Activated T-cell treated with anti-CD3 and anti-CD28 coated beads, Interleukin-2, amount 50 U/mL, for 72 hours (primary cell): ENCODE measurements at places on chromosomes 2 and 18. TPM values are rescaled to one million over a fixed set of nuclear protein-coding genes. Genes with fewer than 3 reads are reported as not detected.

DNA sequence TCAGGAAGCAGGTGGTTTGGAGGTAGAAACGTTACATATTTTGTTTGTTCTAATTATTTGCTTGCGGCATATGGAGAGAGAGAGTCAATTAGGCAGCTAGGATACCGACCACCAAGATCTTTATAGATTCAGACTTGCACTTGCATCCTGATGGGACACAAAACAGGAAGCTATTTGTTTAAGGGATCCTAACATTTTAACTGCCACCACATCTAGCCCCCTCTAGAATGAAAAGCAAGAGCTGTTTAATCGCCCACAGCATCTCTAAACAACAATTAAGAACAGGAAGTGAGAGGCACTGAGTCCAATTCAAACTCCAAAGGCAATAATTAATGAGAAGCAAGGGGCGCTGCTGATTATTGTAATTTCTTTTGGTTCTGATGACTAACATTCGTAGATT, 182.0 kb upstream of the LINC00305 start:
- no peak for DNase-seq

DNA sequence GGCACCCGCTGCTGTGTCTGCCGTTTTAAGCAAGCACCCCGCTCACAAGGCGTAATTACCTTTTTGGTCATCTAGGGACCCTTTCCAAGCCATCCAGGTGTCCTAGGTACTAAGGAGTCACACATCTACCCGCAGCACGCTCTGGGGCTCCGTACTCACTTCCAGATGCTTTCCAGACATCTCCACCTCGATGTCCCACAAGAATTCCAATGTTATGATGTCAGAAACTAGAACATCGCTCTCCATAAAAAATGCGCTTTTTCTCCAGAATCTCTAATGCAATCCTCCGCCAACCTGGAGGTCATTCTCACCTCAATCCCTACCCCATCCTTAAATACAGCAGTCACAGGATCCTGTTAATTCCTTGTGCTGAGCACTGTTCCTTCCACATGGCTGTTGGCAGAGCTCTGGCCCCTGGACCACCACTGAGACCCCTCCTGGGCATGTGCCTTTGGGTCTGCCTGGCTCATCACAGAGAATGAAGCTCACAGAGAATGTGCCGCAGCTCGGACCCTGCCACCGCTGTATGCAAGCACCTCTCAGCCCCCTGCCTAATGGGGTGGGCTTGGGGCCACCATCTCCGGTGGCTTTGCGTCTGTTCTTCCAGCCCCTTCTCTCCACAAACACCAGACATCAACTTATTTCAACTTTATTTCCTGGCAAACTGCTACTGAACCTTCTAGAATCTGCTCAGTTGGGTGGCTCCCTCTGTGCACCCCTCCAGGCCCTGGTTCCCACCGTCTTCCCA, 4.6 kb upstream of the PXDN start:
- no peak for DNase-seq

DNA sequence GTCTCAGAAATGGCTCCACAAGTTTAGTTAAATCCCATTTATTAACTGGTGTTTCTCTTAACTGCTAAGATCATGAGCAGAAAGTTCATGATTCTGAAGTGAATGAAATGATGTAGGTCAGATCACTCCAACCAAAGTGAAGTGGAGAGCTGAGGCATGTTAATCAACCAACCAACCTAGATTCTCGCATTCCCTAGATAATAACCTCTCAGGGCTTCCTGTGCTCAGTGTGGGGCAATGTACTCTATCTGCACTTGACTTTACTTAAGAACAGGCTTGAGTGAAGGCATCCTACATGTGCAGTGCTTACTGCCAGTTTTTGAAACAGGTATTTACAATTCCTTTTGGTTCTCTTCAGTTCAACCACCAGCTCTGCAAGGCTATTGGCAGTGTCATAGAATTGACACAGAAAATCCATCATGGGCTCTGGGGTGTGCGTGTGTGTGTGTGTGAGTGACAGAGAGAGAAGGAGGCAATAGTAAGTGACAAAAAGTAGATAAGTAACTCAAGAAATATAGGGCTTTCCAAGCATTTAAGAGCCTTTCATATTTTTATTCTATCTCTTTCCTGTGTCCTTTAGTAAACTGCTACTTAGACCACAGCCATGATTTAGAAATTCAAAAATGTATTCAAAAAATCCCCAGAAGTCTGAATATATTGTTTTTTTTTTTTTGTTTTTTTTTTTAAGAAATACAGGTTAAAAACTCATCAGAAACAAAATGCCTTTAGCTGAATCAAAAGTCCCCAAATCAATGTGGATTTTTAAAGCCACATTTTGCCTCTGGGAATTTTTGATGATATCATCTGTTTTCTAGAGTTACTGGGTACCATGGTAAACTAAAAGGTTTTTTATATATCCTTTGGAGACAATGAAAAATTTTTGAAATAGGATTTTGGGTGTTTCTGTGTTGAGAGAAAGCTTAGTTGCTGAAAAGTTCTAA, 28.6 kb downstream of the DOCK10 start:
- DNase-seq = no peak

DNA sequence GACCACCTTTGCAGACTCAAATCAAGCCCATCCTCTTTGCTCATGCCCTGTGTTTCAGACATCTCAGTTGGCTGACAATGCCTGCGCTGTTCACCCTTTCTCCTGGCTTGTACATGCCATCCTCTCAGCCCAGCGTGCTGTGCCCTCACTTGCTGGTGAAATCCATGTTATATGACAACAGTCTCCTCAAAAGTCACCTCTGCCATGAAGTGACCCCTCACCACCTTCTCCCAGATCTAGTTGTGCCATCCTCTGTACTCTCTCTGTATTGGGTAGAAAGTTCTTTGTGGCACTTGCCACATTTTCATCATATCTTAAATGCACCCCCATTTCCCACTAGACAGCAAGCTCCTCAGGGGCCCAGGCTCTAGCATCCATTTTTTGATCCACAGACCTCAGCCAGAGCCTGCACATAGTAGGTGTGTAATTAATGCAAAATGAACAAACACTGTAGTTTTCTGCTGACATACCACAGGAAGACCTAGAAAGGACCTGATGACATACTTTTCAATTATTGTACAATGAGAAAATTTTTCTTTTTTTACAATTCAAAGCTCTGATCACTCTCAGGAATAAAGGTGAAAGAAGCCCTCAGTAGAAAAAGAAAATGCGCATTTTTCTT, 22.8 kb downstream of the ZEB2 start:
- DNase-seq = no peak

DNA sequence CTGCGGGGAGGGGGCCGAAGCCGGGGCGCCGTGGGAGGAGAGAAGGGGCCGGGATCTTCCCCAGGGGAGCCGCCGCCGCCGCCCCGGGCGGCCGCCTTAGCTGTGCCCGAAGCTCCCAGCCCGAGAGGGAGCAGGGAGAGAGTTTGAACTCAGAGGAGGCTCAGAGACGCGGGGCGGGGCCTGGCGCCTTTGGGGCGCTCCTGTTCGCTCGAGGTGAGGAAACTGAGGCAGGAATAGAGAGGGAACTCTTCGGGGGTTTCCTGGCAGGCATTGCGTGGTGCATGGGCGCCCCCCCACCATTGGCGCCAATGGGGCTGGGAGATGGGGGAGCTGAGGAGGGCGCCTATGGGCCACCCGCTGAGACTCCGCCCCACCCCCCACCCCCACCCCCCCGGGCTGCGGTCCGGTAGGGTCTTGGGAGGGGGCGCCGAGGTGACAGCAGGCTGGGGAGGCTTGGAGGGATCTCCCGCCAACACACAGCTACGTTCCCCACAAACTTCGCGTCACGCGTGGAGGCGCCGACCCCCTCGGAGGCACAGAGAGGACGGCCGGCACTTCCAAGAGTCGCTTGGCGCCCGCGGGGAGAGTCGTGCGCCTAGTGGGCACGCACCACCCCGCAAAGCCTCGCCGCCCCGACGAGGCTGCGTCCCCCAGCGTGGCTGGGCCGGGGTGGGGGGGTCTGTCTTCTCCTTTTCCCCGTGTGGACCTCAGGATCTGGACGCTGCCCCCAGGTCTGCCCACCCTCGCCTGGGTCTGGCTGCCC, 680 bp downstream of the CTDSP1 start:
- peak; percentile 40 for DNase-seq

- no peak for DNase-seq
Measured at GRCh38 chr2:62736899-62737559, 31.5 kb downstream of the EHBP1 start.

GRCh38 chr2:77977471-77978063, 455.4 kb upstream of the LRRTM4 start:
- DNase-seq = no peak

GRCh38 chr2:239275847-239276831, 124.7 kb downstream of the HDAC4 start:
- DNase-seq = peak; percentile 0

- no peak for DNase-seq
Measured at GRCh38 chr2:66602341-66602740, 167.4 kb downstream of the MEIS1 start.

DNA sequence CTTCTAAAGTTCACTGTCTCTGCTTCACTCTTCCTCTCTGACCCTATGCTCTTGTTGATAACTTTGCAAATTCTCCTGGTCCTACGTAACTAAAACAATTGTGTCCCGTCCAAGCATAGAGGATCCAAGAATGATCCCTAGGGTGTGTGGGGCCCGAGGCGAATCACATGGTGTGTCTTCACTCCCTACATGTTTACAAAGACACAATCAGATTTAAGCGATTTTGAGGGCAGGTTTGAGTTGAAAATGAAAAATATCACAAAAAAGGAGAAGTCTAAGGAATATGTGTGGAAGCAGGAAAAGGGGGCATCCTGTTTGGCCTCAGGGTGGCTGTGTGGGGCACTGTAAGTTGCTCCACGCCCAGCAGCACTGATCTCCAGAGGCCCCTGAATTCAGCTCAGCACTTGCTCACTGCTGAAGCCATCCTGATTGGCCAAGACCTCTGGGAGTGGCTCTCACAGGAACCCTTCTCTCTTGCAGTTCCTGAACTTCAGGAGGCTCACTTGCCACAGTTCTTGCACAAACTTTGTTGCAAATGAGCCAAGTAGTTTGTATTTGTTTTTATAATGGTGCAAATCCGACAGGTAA, 363.6 kb downstream of the ZNF521 start:
- DNase-seq = no peak

Gene LYG2
- not detected for total RNA-seq

Gene SKOR2
- 0.70 TPM for total RNA-seq

Gene GLB1L
- 2.3 TPM for total RNA-seq

Gene SLC5A7
- total RNA-seq = not detected
